Gastroesophageal sphincter (tissue), 4 donors: ENCODE measurements at places on chromosomes 7 and 10. TPM values are rescaled to one million over a fixed set of nuclear protein-coding genes. Genes with fewer than 3 reads are reported as not detected.

HABP2 gene
- not detected for total RNA-seq

GRCh38 chr10:103510791-103511752 is 17.6 kb downstream of the NEURL1 start:
- ATAC-seq: no peak

HKDC1 gene
- not detected for total RNA-seq

- no peak for ATAC-seq
Measured at GRCh38 chr10:110686047-110686446, 41.9 kb downstream of the RBM20 start.

HILPDA gene
- 5.9 TPM for total RNA-seq

DNA sequence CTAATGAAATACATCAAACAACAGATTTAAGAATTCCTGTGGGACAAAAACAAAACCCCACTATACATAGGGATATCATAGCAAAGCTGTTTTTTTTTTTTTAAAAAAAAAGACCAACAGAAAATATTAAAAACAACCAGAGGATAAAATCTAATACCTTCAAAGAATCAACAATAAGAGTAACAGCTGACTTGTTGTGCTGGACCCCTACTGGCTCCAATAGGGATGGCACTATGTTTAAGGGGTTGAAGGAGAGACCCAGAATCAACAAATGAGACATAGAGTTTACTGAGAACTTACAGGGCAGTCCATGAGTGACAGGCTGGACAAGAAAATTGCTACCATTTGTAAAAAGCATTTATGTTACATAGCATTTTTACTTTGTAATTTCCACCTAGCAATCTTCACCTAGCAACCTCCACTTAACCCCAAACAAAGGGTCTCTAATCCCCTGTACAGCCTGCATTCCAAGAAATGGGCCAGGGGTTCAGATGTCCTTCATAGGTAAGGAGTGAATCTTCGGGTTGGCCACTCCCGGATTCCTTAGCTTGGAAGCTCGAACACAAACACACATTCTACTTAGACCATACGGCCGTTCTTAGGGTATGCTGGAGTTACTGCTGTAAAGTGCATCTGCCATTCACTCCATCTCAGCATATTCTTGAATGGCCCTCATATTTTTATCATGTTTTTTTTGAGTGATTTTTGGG is 25.8 kb downstream of the ASZ1 start:
- no peak for ATAC-seq

- ATAC-seq: no peak
Measured at GRCh38 chr10:8705415-8705814, 650.9 kb downstream of the GATA3 start.

GRIFIN gene
- total RNA-seq: not detected

DNA sequence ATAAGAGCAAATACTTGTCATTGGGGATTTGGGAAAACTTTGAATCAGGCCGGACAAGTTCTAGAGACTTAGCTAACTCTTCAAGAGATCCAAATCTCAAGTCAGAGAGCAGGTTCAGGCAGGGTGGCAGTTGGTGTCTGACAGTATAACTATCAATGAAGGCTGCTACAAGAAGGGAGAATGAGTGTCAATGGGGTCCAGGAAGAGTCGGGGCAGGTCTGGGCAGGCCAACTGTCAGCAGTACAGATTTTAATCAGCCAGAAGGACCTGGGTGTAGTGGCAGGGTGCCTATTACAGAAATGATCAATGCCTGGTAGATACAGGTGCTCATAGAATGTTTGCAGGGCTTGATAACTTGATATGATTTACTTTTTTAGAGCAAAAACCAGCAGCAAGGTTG is 751.1 kb downstream of the GRM8 start:
- no peak for ATAC-seq

- ATAC-seq: no peak
Measured at GRCh38 chr10:88467835-88468485, 115.2 kb downstream of the RNLS start.

GRCh38 chr7:81367326-81367931 is 402.4 kb downstream of the HGF start:
- peak; percentile 28 for ATAC-seq

DNA sequence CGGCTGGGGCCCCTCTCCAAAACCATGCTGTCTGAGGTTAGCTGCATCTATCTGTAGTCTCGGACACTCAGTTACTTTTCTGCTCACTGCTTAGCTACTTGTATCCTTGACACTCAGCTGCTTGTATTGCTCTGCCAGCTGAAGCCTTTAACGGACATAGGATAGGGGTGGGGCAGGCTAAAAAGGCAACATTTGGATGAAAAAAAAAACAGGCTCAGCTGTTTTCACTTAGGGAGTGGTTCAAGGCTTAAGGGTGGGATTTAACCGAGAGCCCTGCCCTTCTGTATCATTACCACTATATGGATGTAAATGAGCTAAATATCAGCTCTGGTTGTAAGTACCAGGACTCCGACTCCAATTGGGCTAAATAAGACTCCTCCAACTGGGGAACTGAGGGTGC is 28.6 kb downstream of the LSMEM1 start:
- ATAC-seq: no peak

ANKRD7 gene
- total RNA-seq: 2.9 TPM

- ATAC-seq: no peak
Measured at GRCh38 chr7:46352004-46352954, 431.2 kb upstream of the IGFBP3 start.

DNA sequence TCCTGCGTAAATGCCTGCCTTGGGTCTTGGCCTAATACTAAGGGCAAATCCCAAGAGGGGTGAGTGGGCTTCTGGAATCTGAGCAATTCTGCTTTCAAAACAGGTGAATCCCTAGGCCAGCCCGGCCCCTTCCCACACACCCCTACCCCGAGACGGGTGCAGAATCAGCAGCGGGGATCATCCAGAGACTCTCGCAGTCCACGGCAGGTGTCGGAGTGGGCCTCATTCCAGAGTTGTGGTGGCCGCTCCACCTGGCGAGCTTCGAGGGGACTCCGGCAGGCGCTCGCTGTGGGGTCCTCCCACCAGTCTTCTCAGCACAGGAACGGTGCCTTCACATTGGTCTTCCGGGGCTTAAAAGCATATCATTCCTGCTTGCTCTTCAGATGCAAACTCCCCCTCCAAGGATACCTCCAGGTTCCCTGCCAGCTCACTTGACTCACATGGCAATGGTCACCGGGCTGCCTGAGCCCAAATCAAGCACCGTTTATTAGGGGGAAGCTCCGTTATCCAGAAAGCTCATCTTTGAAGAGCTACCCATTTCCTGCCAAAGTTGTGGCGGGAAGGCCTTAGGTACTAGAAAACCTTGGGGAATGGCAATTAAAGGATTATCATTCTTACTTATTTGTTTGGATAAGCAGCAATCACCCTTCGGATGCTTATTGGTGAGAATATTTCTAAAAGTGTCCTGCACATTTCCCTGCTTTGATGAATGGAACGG is 67.6 kb downstream of the PRKAG2 start:
- no peak for ATAC-seq

DNA sequence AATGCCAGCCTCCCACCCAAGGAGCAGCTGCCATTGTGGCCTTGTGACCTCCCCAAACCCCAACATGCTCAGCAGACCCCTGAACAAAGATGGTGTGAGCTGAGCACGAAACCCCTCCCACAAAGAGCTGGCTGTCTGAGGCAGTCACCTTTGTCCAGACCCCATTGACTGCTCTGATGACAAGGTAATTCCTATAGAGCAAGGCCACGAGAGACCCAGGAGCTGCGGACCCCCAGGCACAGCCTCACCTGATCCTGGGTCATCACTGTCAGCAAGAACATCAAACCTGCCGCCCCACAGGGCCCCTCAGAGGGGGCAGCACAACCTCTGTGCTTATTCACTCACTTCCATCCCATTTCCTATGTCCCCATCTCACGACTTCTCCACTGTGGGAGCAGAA is 102.6 kb downstream of the CPXM2 start:
- ATAC-seq: no peak

GRCh38 chr7:142671506-142671905 is 77.8 kb upstream of the PRSS1 start:
- ATAC-seq: no peak

CASTOR2 gene
- 9.7 TPM for total RNA-seq

GRCh38 chr10:91652364-91652763 is 19.5 kb upstream of the PPP1R3C start:
- ATAC-seq: no peak

DNA sequence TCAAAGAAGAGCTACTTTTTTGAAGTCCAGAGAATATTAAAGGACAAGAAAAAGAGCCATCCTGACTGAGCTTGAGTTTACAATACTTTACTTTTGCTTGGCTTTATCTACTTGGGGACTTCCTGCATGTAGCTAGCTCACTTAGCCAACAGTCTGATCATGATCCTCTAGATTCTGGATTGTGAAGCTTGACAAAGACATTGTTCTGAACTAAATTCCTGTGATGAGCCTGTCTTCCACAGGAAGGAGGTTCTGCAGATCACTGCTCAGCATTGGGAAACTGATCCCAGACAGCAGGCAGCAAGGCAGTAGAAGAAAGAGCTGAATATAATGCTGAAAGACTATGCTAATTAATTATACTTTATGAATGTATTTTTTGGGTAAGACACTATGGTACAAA is 296.4 kb downstream of the DGKB start:
- ATAC-seq: no peak

TMEM273 gene
- total RNA-seq: 65.8 TPM

FAM241B gene
- total RNA-seq: 4.2 TPM

C10orf62 gene
- total RNA-seq: not detected

TIMM23B gene
- total RNA-seq: 14.1 TPM

DNA sequence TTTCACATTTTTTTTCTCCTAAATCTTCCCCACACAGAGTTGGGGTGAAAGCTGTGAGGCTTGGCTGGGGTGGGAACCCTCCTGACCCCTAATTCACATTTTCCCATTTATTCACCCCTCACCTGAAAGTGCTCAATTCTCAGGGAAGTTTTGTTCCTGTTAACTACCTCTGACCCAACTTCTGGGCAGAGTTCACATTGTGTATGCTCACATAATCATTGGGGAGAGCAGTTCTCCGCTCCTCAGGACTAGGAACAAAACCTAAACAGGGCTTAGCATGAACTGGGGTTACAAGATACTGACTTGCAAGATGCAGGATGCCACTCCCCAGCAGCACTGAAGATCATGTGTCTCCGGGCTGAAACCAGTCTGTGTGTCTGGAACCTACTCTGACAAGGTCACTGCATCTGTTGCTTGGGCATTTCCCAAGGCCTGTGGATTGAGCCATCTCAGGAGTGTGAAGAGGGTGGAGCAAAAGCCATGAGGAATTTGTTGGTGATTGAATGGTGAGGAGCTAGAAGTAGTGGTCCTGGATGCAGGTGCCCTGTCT is 258.1 kb upstream of the IGFBP3 start:
- ATAC-seq: no peak

- no peak for ATAC-seq
Measured at GRCh38 chr10:1630304-1630703, 107.0 kb downstream of the ADARB2 start.

- peak; percentile 24 for ATAC-seq
Measured at GRCh38 chr10:650441-650851, 39.0 kb downstream of the DIP2C start.

LRRTM3 gene
- 0.35 TPM for total RNA-seq

GRCh38 chr7:44898039-44898438 is 12.7 kb upstream of the PURB start:
- no peak for ATAC-seq

- no peak for ATAC-seq
Measured at GRCh38 chr10:70777063-70777875, 7.9 kb downstream of the TBATA start.

- ATAC-seq: no peak
Measured at GRCh38 chr7:147569116-147569913, 1021.3 kb upstream of the C7orf33 start.

- ATAC-seq: no peak
Measured at GRCh38 chr10:110556296-110556695, 11.2 kb upstream of the SMC3 start.

GRCh38 chr10:19483421-19483820 is 332.8 kb upstream of the PLXDC2 start:
- no peak for ATAC-seq

DNA sequence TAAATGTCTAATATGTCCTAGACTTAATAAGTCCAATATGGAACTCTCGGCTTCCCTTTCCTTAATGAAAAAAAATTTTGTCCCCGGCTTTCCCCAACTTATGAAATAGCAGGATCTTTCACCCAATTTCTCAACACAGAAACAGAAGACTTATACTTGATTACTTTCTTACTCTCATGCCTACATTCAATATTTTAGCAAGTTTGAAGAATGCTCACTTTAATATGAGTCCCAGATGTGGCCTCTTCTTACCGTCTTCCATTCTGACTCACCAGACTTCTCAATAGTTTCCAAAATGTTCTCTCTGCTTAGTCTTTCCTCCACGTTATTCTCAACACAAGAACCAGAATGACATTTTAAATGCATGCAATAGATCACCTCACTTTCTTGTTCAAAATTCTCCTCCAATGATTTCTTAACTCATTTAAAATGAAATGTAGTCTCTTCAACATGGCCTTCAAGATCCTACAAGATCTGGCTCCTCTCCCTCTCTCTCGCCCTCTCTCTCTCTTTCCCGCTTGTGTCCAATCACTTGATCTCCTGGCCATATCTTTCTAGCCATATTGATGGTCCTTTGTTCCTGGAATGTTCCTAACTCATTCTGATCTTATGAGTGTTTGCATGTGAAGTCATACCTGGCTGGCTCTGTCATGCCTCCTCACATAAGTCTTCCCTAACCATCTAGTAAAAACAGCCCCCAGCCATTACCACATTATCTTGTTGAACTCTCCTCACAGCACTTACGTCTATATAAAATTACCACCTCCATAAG is 119.7 kb upstream of the FAM3C start:
- ATAC-seq: no peak

GRCh38 chr10:44713307-44713706 is 197.8 kb upstream of the TMEM72 start:
- no peak for ATAC-seq

TMEM236 gene
- 0.16 TPM for total RNA-seq

- ATAC-seq: no peak
Measured at GRCh38 chr10:100744136-100744986, 1.0 kb upstream of the PAX2 start.

MACC1 gene
- 0.35 TPM for total RNA-seq

DNA sequence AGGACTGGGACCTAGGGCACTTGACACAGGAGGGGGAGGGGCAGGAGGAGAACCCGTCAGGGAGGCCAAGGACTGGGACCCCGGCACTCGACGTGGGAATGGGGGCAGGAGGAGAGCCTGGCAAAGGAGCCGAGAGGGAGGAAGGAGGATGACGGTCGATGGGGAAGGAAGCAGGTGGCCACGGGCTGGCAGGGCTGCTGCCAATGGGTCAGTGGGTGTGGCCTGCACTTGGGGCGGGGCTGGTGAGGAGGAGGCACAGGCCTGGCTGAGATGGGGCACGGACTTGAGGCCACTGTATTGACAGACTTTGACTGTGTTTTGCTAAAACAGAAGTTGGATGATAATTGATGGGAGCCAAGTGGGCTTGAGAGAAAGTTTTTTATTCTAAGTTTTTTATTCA is 68.9 kb downstream of the RBM33 start:
- no peak for ATAC-seq

GRCh38 chr10:33524966-33525365 is 190.5 kb upstream of the NRP1 start:
- no peak for ATAC-seq

GRCh38 chr7:74572301-74572979 is 85.1 kb upstream of the GTF2I start:
- no peak for ATAC-seq
